ENCODE measurements at places on chromosomes 6 and 20.

DNA sequence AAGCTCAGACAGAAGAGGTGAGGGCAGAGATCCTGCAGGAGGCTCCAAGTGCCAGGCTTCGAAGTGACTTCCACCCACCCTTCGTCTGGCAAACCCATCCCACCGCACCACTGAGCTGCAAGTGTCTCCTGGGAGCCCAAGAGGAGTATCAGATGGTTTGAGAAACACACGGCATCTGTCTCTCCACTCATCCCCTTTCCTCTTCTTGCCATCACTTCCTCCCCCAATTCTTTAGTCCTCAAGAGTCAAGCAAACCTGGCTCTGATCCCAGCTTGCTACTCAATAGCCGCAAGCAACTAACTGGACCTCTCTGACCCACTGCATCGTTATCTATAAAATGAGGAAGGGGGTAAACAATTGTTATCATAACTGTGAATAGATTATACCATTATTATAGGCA lies 142.1 kb downstream of the BMP7 start:
- DNase-seq = no peak

GRCh38 chr6:167247814-167248595 lies 43.1 kb upstream of the UNC93A start:
- DNase-seq = no peak

DNA sequence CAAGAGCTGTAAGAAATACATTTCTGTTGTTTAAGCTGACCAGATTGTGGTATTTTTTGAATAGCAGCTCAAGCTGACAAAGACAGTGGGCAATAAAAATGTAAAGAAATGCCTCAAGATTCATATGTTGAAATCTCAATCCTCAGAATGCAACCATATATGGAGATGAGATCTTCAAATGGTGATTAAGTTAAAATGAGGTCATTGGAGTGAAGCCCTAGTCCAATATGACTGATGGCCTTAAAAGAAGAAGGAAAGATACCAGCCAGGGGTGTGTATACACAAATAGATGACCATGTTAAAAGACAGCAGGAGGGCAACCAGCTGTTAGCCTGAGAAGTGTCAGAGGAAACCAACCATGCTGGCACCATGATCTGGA lies 7.1 kb upstream of the DDO start:
- no peak for DNase-seq

DNA sequence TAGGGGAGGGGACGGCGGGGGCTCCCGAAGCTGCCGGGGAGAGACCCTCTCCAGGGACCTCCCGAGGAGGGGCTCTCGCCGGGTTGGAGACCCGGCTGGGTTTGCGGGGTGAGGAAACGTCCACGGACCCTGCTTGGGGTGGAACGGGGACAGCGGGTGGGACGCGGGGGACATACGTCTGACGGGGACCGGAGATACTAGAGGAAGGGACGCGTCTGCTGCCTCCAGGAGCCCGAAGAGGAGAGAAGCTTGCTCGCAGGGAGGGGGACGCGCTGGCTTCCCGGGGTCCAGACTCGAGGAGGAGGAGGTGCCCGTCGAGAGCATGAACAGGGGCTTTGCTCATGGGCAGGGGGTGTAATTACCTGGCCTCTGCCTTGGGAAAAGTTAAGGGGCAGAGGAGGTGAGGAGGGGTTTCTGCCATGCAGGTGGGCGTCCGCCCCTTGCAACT lies 593 bp downstream of the DNMT3B start:
- DNase-seq = peak; percentile 18

DNA sequence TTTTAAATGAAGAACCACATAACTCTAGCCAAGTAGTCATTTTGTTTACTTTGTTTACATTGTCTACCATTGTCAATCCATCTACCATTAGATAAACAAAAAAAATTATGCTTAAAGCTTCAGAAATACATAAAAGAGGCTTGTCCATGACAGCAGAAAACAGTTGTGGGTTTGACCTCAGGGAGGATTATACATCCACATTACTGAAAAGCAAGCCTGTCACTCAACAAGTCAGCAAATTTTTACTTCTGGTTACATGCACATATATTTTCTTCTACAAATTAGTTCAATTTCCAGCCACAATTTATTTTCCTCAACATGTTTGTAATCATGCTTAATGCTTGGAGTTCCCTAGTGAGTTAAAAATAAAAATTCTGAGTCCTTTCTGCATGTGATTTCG lies 713.3 kb downstream of the COL12A1 start:
- no peak for DNase-seq

DNA sequence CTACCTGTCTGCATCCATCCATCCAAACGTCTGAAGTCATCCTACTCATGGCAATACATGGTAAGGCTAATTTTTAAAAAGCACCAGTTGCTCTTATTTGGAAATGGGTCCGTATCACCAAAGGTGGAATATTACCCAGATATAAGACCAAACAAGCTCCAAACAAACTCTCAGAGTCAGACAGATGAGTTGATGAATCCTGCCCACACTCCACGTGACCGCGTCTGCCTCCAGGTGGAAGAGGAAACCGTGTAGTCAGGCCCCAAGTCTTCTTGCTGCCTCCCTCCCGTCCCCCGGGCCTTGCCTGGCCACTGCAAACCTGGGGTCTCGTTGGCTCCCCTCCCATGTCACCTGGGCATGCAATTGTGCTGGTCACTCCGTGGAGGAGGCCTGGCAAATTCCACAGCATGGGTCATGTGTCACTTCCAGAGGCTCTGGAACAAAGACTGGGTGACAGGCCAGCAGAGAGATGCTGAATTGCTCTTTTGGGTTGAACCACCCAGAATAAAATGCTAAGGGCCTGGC lies 31.8 kb downstream of the CTCFL start:
- no peak for DNase-seq
